ENCODE measurements at places on chromosomes 7 and 10.

DNA sequence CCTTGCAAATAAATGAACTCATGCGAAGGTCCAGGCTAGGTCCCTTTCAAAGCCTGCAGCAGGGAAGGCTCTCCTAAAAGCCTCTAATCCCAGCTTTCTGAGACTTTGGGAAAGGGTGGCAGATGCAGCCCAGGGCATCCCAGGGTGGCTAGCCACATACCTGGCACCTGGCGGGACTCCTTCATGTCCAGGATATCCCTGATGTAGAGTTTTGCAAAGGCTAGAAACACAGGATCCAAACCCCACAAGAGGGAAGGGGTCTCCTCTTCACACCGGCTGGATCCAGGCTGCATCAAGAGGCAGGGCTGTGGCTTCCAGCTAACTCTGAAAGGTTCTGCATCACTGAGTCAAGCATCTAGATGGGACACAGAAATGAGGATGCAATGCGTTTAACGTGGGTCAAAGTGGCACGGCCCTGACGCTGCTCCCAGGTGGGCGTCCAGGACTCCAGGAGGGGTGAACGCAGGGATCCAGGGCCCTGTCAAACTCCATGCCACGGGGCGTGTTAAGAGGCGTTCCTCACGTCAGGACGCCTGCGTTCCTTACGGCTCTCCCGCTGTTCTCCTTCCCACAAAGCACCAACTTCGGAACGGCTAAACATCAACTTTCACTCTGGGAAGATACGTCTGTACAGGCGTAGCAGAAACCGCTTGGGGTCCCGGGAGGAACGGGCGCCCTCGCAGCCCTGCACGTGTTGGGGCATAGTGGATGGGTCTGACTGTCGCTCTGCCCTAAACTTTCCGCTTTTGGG lies 507 bp downstream of the STN1 start:
- DNase-seq, result peak; percentile 71

GRCh38 chr10:97729014-97729413 lies 7.9 kb upstream of the ZFYVE27 start:
- DNase-seq, result no peak

DNA sequence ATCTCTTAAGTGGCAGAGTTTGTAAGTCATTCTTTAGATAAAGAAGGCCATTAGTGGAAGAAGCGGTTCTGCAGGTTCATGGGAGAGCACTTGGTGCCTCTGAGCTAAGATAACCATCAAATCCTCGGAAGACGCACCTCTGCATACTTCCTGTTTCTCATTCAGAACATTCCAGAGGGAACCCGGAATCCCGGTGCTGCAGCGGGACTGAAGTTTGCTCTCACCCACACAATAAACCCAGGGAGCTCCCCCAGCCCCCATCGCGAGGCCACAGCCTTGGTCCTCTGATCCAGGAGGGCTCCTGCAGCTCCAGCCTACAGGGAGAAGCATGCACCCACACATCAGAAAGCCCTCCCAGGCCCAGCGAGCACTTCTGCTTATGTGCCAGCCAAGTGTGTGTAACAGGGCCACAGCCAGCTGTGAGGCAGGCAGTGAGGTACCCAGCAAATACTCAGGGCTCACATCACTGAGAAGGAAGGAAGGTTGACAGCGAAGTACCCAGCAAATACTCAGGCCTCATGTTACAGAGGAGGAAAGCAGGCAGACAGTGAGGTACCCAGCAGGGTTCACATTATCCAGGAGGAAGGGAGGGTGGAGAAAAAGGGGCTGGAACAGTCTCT lies 142.4 kb downstream of the DIP2C start:
- no peak for DNase-seq

DNA sequence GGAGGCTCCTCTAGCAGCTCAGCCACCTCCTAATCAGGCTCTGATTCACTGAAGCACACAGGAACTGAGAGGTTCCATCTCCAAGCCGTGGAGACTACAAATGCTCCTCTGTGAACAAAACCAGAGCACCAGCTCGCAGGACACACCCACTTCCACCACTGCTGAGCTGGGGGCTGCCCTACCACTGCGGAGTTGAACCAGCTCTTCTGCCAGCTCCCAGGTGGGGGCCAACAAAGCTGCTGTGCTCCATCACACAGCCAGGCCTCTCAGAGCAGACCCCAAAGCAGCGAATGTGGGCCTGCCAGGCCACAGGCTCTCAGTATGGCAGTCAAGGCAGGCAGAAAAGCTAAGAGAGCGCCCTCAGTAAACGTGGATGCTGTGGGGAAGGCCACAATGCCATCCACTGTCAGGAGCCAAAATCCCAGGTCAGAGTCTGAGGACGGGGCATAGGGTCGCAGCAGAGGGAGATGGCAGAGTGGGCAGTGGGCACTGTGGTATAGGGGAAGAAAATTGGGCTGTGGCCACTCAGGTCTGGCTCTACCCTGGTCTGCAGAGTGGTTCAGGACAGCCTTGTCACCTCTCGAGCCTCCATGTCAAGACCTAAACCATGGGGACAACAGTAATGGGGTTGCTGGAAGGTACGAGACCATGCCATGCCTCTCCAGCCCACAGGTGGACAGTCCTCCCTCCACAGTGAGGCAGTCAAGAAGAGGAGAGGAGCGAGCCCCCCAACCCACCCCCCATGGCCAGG lies 82.1 kb downstream of the GRID1 start:
- DNase-seq, result peak; percentile 4

- DNase-seq, result no peak
Observed at GRCh38 chr7:148299350-148300276, 291.0 kb upstream of the C7orf33 start.

- DNase-seq, result no peak
Observed at GRCh38 chr7:107236862-107237261, 68.1 kb downstream of the HBP1 start.

- no peak for DNase-seq
Observed at GRCh38 chr7:1758028-1758858, 88.2 kb downstream of the ELFN1 start.
